ENCODE measurements at places on chromosomes 2 and 18. TPM values are rescaled to one million over a fixed set of nuclear protein-coding genes. Genes with fewer than 3 reads are reported as not detected.

The HOXD13 gene
- total RNA-seq, result not detected

The EVX2 gene
- total RNA-seq, result not detected

The CEP76 gene
- total RNA-seq, result 5.4 TPM

The DHRS9 gene
- total RNA-seq, result not detected

The MPP4 gene
- 0.55 TPM for total RNA-seq

The TUBA4A gene
- total RNA-seq, result 330 TPM

The TDRD15 gene
- total RNA-seq, result not detected
